ENCODE measurements at places on chromosomes 1 and 21.

DNA sequence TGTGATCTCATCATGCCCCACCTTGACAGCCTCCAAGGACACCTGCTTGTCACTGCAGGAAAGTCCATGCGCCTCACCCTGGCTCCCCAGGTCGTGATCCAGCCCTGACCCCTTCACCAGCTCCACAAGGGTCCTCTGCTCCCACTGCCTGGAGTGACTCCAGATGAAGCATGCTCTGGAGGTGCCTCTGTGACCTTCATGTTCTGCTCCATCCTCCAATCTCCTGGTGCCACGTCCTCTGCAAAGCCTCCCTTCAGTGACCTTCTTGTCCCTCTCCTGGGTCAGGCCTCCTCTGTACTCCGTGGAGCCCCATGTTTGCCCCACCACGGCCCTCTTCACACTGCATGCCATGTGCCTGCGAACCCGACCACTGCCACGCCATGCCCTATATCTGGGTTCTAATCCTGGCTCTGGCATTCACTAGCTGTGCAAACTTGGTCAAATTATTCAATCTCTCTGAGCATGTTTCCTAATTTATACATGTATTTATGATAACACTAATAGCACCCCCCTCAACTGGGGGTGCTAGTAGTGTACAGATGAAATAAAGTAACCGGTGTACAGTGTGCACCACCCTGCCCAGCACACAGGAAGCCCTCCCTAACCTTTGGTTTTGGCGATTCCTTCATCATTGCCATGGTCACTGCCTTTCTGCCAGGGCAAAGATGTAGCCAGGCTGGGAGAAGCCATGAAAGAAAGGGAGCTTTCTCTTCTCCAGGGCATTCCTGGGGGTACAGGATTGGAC, 77.4 kb downstream of the STUM start:
- H3K4me3 ChIP-seq = no peak overlapping the region
- no peak overlapping the region for H3K27ac ChIP-seq
- no peak for DNase-seq
- no peaks in the 10 kb centered on the region for H3K36me3 ChIP-seq
- H3K27me3 ChIP-seq = peaks cover 3% of the 10 kb centered on the region

GRCh38 chr1:234842726-234843641, 233.0 kb upstream of the IRF2BP2 start:
- H3K27me3 ChIP-seq = no peaks in the 10 kb centered on the region
- H3K27ac ChIP-seq = no peak overlapping the region
- no peak for DNase-seq
- no peaks in the 10 kb centered on the region for H3K4me1 ChIP-seq
- H3K36me3 ChIP-seq = no peaks in the 10 kb centered on the region

GRCh38 chr1:51843948-51844347, 34.6 kb downstream of the NRDC start:
- H3K36me3 ChIP-seq = peaks cover 4% of the 10 kb centered on the region
- H3K4me1 ChIP-seq = no peaks in the 10 kb centered on the region
- H3K27me3 ChIP-seq = no peaks in the 10 kb centered on the region

DNA sequence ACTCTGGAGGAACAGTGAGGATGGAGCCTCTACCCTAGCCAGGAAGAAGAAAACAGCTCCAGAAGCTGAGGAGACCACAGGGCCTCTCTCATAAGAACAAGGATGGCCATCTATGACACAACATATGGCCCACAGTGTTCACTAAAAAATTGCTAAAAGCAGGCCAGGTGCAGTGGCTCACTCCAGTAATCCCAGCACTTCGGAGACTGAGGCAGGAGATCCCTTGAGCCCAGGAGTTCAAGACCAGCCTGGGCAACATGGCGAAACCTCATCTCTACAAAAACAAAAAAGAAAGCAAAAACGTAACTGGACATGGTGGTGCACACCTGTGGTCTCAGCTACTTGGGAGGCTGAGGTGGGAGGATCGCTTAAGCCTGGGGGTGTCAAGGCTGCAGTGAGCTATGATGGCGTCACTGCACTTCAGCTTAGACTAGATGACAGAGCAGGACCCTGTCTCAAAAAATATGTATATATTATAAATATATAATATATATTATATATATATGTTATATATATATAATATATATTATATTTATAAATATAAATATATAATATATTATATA, 103.1 kb downstream of the TOMM20 start:
- no peaks in the 10 kb centered on the region for H3K36me3 ChIP-seq
- H3K27me3 ChIP-seq = no peaks in the 10 kb centered on the region
- H3K27ac ChIP-seq = no peak overlapping the region
- no peak overlapping the region for H3K4me3 ChIP-seq

DNA sequence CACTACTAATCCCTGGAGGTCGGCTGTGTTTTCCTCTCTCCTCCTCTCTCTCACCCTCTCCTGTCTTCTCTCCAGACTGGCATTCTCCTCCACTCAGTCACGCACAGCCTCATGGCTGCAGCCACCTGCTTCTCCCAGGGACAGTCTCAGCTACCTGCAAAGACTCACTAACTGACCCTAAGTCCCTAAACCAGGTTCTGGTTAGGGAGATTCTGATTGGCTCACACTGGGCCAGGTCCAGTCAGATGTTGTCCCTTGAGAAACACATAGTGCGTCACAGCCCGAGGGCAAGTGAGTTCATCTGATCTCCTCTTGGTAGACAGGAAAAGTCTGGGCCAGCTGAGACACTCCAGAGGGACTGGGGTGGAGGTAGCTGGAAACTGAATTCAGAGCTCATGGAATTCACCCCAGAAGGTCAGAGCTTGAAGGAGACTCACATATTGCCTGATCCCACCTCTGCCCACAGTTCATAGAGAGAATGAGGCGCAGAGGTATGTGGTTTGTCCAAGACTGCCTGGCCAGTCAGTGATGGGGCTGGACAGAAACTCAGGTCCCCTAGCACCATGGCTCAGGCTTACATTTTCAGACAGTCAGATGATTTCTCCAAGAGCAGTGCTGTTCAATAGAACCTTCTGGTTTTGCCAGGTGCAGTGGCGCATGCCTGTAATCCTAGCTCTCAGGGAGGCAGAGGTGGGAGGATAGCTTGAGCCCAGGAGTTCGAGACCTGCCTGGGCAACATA, 40.4 kb upstream of the RPL11 start:
- H3K4me1 ChIP-seq = no peaks in the 10 kb centered on the region
- DNase-seq = no peak
- no peaks in the 10 kb centered on the region for H3K36me3 ChIP-seq
- no peaks in the 10 kb centered on the region for H3K27me3 ChIP-seq
- H3K27ac ChIP-seq = no peak overlapping the region
- H3K4me3 ChIP-seq = no peak overlapping the region

DNA sequence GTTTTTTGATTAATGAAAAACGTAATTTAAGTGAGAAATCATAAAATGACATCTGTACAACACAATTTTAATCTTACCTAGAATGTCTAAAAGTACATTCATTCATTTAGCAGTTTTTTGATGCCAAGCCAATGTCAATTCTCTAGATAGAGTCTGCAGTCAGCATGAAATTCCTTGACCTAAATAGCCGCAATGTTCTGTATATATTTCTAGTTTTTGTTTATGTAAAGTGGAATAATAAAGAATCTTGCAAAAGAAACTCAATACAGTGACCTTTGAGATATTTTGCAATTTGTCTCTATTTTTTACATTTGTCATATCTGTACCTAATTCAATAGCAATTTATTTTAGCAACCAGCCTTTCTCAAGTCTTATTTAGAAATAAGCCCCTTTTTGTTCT, 176.0 kb downstream of the ATP6V1G3 start:
- no peaks in the 10 kb centered on the region for H3K36me3 ChIP-seq
- no peak overlapping the region for H3K4me3 ChIP-seq

DNA sequence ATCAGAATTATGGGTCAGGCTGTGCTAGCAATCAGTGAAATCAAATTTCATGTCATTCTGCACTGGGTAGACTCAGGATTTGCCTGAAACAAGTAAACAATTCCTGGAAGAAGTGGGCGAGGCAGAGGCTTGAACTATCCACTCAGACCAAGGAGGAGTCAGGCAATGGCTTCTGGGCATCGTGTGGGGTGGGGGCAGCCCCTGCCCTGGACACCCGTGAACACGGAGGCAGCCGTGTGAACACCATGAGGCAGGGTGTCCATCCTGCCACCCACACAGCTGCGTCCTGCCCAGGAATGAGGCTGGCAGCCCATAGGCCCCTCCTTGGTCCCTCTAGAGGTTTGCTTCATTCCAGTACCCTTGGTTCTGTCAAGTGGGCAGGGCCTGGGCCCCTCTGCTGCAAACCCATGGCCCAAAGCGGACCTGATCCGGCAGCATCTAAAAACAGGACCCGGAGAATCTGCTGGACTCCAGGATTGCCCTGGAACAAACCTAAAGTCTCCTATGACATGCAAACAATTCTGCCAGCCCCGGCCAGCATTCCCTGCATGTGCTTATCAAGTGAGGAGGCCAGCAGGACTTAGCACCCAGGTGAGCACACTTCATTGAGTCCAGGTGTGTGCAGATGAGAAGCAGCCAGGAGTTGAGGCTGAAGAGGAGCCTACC, 69.5 kb downstream of the PDE9A start:
- no peaks in the 10 kb centered on the region for H3K36me3 ChIP-seq
- H3K27ac ChIP-seq = no peak overlapping the region
- H3K4me1 ChIP-seq = 0 out of 2 replicates have a peak, but pooled peaks cover 2% of the 10 kb centered on the region

- peaks cover 67% of the 10 kb centered on the region for H3K27me3 ChIP-seq
- no peak overlapping the region for H3K4me3 ChIP-seq
- H3K4me1 ChIP-seq = no peaks in the 10 kb centered on the region
- DNase-seq = no peak
- no peak overlapping the region for H3K27ac ChIP-seq
Measured at GRCh38 chr1:39678889-39679288, 7.0 kb upstream of the NT5C1A start.

DNA sequence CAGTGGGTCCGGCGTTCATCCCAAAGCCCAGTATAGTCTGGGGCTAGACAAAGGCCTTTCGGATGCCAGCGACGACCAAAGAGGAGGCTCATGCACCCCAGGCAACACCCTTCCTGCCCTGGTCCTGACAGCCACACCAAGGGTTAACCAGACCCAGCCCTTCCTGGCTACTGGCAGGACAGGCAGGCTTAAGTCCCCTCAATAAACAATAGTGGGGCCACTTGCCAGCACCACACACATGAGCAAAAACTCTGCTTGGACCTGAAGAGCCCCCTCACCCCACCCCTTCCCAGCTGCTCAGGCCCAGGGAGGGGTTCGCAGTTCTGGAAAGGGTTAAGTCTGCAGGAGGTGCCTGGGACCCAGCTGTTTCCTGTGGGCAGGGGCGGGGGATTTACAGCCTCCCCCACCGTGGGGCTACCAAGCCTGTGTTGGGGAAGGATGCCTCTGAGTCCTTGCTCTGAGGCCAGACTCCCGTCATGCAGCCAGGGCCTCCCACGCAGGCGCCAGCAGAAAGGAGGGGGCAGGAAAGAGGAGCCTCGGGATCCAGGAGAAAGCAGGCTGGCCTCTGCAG, 18.2 kb downstream of the PHLDA3 start:
- peaks cover 9% of the 10 kb centered on the region for H3K4me1 ChIP-seq
- no peaks in the 10 kb centered on the region for H3K36me3 ChIP-seq
- no peak for DNase-seq
- H3K27ac ChIP-seq = no peak overlapping the region
- H3K4me3 ChIP-seq = no peak overlapping the region

DNA sequence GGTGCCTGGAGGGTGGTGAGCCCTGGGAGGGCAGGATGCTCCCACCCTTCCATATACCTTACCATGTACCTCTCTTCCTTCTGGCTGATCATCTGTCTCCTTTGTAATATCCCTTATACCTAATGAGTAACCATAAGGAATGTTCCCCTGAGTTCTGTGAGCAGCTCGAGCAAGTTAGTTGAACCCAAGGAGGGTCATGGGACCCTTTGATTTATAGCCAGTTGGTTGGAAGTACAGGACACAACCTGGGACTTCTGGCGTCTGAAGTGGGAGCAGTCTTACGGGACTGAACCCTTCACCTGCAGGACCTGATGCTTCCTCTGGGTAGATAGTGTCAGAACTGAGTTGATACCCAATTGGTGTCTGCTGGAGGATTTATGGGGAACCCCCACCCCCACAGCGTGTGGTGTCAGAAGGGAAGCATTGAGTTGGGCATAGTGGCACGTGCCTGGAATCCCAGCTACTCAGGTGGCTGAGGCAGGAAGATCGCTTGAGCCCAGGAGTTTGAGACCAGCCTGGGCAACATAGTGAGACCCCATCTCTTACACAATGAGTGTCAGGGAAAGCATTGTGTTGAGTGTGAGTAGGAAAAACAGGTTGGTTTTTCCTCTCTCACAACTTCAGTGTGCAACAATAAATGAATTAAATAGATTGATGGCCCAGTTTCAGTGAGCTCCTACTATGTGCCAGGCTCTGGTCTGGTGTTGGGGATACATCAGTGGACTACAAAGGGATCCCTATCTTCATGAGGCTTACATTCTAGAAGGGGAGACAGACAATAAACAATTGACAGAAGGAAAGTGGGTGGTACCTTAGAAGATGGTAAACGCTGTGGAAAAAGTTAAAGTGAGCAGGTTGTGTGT, 16.0 kb downstream of the DNAJC16 start:
- H3K4me1 ChIP-seq = no peaks in the 10 kb centered on the region
- H3K27me3 ChIP-seq = no peaks in the 10 kb centered on the region
- no peak overlapping the region for H3K27ac ChIP-seq

- no peak for DNase-seq
- H3K36me3 ChIP-seq = no peaks in the 10 kb centered on the region
- no peak overlapping the region for H3K4me3 ChIP-seq
- H3K27me3 ChIP-seq = no peaks in the 10 kb centered on the region
- no peaks in the 10 kb centered on the region for H3K4me1 ChIP-seq
Measured at GRCh38 chr21:36235058-36235582, 78.5 kb downstream of the DOP1B start.

DNA sequence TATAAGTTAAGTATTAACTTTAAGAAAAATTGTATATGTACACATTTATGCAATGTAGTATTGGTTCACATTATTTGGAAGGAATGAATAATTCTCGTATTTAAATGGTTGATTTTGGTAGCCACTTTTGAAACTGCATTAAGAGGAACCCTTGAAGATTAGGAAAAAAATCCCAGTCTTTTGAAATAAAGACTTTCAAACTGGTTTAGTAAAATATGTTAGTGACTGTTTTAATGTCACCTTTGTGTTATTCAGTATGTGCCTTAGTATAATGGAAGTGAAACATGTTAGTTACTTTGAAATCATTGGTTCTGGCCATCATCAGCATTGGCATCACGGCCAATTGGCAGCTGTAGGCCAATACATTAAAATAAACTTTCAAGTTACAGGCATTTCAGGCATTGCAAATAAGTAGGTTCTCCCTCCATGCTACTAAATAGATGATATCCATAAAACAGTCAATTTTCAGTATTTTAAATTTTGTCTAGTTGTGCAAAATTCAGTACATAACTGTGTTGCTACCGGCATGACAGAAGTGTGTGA, 4.4 kb downstream of the MIER1 start:
- H3K4me1 ChIP-seq = no peaks in the 10 kb centered on the region
- H3K36me3 ChIP-seq = no peaks in the 10 kb centered on the region
- no peak overlapping the region for H3K27ac ChIP-seq
- no peaks in the 10 kb centered on the region for H3K27me3 ChIP-seq
- DNase-seq = no peak
- no peak overlapping the region for H3K4me3 ChIP-seq

DNA sequence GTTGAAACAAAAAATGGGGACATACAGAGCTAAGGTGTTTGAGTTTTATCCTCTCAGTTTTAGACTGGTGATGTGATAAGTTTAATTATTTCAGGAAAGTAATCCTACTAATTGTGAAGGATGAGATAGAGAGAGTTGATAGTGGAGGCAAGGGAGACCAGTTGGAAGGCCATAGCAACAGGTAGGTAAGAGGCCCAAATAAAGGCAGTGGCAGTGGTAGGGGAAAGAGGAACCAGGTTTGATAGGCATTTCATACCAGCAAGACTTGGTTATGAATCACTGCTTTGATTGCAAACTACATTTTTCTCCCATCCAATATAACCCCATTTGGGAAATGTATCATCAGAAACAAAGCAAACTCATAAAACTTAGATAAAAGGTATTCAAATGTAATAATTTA, 63.1 kb upstream of the SH3GLB1 start:
- H3K27me3 ChIP-seq = no peaks in the 10 kb centered on the region
- no peaks in the 10 kb centered on the region for H3K4me1 ChIP-seq
- no peak overlapping the region for H3K27ac ChIP-seq
